ENCODE measurements at places on chromosomes 7 and 10.

- no peak for DNase-seq
Observed at GRCh38 chr10:78424723-78425122, 391.1 kb downstream of the RPS24 start.

GRCh38 chr7:24951441-24951980, 28.5 kb downstream of the OSBPL3 start:
- no peak for DNase-seq

DNA sequence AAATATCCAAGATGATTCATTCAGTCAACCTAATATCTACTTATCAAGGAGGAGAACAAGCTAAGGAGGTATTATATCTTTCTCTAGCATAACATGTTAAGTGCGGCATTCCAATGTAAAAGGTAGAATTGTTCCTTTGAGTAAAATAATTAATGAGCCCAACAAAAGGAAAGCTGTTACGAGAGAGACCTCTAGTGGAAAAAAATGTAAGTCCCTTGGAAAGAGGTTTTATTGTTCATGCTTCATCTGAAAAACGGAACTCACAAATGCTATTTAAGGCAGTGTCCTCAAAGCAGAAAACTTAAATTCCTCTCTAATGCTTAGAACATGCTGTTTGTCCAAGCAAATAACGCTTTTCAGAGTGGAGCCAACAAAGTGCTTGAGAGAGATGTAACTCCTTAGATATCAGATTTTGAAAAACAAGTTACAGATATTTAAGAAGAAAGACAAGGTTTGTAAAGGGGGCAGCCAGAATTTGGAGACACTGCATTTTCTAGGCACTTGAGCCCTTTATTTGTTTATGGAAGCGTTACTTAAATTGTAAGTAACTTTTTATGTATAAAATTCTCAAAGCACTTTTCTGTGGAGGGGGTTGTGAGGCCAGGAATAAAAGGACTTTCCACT, 119.9 kb downstream of the TFEC start:
- DNase-seq = peak; percentile 23

- DNase-seq = peak; percentile 38
Observed at GRCh38 chr10:131742500-131742951, 158.3 kb upstream of the PPP2R2D start.

- no peak for DNase-seq
Observed at GRCh38 chr7:18861514-18862118, 255.8 kb downstream of the TWIST1 start.

- no peak for DNase-seq
Observed at GRCh38 chr7:4043988-4044387, 638.1 kb upstream of the FOXK1 start.

- DNase-seq = no peak
Observed at GRCh38 chr7:57384380-57384779, 65.6 kb upstream of the ZNF716 start.

GRCh38 chr7:152145853-152146466, 120.5 kb downstream of the GALNT11 start:
- no peak for DNase-seq

- no peak for DNase-seq
Observed at GRCh38 chr7:11625669-11626068, 206.3 kb downstream of the THSD7A start.

DNA sequence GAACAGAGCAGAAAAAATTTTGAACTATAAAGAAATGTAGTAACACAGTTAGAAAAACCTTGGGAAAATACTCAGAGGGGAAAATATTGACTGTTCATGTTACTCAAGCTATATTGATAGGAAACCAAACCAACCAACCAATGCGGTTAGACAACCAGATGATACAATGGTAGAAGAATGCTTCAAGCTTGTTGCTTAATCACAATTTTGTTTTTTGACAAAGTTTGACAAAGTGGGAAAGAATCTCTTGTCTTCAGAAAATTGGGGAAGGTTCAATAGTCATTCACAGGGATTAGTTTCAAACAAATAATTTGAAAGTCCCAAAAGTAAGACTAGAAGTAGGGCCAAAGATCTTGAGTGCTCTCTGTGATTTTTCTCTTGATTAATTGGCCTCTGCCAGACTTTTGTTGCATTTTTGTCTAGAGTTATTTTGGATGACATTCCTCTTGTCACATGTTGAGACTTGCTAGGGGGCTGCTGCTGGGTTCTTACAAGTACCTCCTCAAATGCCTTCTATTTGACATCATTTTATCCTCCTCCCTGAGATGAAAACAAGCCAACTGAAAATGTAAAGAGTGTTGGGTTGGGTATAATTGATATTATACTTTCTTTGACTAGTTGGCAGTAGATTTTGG, 233.1 kb upstream of the PHYHIPL start:
- DNase-seq = no peak

DNA sequence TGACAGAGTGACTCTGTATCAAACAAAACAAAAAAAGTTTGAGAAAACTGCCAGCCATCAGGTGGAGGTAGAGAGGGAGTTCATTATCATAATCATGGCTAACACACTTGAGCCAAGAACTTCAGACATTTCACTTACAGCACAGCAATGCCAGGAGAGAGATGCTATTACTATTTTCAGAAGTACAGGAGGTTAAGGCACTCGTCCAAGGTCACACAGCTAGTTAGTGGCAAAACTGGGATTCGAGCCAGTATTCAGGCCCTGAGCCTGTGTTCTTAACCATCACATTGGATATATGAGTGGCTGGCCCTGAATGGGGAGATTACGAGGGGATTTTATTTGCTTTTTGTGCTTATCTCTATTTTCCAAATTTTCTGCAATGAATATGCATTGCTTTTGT, 24.8 kb upstream of the UNC5B start:
- no peak for DNase-seq

DNA sequence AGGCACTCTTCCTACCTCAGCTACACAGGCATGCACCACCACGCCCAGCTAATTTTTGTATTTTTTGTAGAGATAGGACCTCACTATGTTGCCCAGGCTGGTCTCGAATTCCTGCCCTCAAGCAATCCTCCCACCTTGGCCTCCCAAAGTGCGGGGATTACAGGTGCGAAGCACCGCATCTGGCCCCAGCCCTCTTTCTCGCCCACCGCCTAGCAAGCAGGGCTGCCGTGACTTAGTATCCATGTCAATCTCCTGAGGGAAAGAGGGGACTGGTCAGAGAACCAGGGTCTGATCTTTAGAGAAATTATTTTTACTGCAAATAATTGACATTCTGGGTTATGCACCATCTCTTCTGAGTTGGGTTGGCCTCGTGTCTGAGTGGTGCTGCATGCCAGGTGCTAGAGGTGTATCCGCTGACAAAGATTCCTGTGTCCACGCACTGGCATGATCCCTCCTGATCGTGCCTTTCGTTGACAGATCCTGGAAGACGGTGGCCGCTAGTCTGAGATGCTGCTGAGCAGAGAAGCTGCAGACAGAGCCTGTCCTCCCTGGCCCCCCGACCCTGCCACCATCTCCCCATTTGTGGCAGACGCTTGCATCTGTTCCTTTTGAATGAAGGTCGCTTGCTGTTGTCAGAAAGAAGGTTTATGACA, 22.7 kb downstream of the WIPI2 start:
- DNase-seq = no peak
